ENCODE measurements at places on chromosomes 16 and 17.
A peak's percentile ranks its signal among the peaks of the same experiment; 100 is the strongest.

- no peak for DNase-seq
These were observed 73.6 kb downstream of the IL21R start for GRCh38 chr16:27475561-27475960.

GRCh38 chr17:4974115-4974670 lies 6.6 kb upstream of the SPAG7 start:
- DNase-seq, result no peak

DNA sequence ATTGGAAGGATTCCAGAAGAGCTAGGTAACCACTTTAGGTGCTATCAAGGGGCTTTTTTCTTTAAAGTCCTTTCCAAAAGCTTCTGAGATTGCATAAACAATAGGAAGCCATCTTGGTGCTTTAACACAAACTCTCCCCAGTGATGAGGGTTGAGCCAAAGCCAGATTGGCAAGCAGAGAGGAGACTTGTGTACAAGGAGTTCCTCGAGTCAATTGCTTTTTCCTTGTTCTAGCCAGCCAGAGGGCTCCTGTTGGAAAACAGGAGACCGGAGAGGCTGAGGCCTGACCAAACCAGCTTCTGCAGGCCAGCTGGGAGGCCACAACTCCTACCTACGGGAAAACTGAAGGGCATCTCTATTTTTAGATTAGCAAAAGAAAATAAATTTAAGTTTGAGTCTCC lies 46.5 kb downstream of the MAPT start:
- no peak for DNase-seq

- DNase-seq, result no peak
These were observed 27.6 kb upstream of the NXPH3 start for GRCh38 chr17:49548051-49548505.

GRCh38 chr17:7782240-7782639 lies 51.8 kb upstream of the KDM6B start:
- peak; percentile 17 for DNase-seq

GRCh38 chr16:81275795-81276194 lies 37.3 kb downstream of the BCO1 start:
- no peak for DNase-seq

Data from inflammatory macrophage treated with lipopolysaccharide for 1 hour (primary cell).